ENCODE measurements at places on chromosomes 3 and 15.

DNA sequence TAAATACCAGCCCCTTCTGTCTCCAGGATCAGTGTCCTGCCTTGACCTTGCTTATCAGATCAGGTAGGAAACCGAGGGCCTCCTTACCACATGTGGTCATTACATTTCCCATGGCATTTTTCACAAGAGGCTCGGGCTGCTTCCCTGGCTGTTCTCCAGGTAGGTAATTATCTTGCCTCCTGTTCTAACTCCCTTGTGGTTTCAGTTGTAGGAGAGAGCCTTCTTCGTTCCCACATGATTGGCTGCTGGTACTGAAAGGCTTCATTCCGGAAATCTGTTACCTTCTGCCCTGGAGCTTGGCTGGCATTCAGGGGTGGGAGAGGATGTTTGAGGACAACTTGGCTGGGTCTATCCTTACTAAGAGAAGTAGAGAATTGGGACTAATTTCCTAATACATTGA lies 46.8 kb upstream of the RORA start:
- no peak for DNase-seq

DNA sequence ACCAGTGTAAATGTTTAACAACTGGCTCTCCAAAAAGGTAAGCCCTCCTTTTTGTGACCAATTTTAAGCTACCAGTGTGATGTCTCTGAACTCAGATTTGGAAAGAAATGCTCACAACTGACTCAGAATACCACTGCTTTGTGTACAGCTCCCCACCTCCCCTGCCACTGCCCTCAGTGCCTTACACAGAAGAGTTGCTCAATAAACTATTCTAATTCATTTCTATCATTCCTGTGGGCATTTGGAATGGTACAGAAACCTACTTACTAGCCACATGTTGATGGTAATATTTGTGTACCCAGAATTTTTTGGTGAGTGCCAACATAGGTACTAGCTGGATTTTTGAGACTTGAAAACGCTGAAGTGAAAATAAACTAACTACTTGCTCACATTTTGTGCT lies 16.0 kb downstream of the LRRN1 start:
- DNase-seq: no peak

- no peak for DNase-seq
Measured at GRCh38 chr3:112956351-112956750, 18.6 kb downstream of the CD200R1 start.

- DNase-seq: no peak
Measured at GRCh38 chr15:65244638-65245037, 33.4 kb upstream of the CILP start.

- DNase-seq: no peak
Measured at GRCh38 chr3:16063603-16064002, 110.9 kb upstream of the GALNT15 start.

DNA sequence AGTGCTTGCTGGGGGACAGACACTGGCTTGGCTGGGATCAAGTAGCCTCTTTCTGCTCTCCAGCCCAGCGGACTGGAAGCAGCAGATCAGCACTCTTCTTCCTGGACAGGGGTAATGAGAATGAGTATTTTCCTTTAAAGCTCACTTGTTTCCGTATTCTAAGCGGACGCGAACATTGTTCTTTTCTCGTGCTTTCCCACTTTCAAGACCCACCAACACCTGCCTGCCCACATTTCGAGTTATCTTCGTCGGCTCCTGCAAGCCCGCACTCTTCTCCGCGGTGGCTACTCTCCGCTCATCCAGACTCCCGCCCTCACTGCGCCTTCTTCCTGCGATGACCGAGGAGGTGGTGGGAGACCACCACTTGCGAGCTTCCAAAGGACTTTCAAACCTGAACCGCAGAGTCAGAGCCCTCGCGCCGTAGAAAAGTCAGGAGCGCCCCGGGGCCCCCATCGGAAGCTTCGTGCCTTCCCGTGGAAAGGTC lies 1.6 kb upstream of the PPM1L start:
- peak; percentile 27 for DNase-seq

GRCh38 chr3:153180860-153181372 lies 18.9 kb downstream of the RAP2B start:
- DNase-seq: no peak

- no peak for DNase-seq
Measured at GRCh38 chr3:146537603-146538002, 6.8 kb downstream of the PLSCR1 start.

DNA sequence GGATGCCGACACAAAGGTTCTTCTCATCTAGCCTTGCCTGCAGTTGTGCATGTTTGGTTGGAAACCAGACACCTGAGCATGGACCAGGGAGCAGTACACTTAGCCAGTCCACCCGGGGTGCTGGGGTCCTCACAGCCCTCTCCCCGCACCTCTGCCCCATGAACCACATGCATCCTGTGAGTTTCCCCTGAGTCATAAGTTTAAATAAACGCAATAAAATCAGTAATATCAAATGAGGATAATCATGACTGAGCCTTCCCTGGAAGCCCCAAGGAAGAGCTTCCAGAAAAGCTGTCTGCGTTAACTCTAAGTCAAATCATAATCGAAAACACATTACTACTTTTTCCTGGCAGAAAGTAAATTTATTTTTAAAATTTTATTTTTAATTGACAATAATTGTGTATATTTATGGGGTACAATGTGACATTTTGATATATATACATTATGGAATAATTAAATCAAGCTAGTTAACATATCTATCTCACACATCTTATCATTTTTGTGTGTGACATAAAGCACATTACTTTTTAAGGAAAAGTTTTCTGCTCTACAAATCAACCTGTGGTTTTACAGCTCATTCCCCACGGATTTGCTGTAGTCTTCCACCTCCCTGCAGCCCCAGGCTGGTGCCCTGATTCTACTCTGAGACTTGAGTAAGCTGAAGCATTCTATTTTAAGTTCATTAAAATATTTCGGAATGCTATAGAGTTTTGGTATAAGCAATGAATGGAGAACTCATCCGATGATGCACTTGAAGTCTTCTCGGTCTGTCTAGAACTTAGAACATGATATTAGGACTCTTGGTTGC lies 166.0 kb upstream of the EIF1B start:
- DNase-seq: no peak

GRCh38 chr15:41031232-41032078 lies 78.2 kb downstream of the CHAC1 start:
- DNase-seq: no peak

GRCh38 chr3:126509597-126510307 lies 7.8 kb downstream of the UROC1 start:
- no peak for DNase-seq

- no peak for DNase-seq
Measured at GRCh38 chr3:152858170-152858800, 23.4 kb downstream of the P2RY1 start.

GRCh38 chr3:100269410-100270214 lies 8.8 kb downstream of the TBC1D23 start:
- DNase-seq: peak; percentile 85

DNA sequence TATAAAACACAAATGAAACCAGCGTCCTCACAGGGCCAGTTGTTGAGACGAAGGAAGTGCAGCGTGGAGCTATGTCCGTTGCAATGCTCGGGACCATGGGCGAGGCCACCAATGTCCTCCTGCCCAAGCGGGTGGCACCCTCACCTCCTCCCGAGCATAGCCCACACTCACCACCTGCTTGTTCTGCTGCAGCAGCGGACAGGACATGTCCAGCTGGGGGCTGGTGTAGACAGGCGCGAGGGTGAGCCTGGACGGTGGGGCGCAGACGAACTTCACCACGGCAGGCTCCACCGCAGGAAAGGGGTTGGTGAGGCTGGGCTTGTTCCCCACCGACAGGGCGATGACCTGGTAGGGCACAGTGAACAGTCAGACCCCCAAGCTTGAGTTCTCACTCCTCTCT lies 62.1 kb downstream of the NUP210 start:
- DNase-seq: no peak

DNA sequence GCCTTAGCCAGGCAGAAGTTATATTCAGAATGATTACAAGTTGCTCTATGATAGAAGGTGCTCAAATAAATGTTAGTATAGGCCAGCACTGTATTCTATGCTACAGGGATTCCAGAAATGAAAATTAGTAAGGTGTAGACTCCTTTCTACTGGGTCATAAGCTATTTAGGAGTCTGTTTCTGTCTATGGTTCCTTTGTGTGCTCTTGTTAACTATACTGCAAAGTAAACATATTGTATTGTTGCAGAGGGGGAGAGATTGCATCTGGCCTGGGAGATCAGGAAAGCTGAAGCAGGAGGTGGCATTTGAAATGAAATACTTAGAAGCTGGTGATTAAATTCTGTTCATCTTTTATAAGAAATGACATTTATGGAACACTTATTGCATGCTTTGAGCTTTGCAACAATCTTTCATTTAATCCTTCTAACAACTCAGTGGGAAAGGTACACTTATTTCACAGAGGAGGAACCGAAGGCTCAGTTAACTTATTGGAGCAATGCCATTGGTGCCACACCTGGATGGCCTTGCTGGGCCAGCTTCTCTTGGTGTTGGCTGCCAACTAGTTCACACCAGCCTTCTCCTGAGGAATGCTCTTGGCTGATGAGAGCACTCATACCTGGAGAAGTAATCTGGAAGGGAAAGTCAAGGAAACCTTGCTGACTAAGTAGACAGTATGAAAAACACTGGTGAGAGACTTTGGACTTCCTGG lies 39.1 kb downstream of the ABHD5 start:
- no peak for DNase-seq

GRCh38 chr3:38587548-38588131 lies 61.8 kb downstream of the SCN5A start:
- no peak for DNase-seq

DNA sequence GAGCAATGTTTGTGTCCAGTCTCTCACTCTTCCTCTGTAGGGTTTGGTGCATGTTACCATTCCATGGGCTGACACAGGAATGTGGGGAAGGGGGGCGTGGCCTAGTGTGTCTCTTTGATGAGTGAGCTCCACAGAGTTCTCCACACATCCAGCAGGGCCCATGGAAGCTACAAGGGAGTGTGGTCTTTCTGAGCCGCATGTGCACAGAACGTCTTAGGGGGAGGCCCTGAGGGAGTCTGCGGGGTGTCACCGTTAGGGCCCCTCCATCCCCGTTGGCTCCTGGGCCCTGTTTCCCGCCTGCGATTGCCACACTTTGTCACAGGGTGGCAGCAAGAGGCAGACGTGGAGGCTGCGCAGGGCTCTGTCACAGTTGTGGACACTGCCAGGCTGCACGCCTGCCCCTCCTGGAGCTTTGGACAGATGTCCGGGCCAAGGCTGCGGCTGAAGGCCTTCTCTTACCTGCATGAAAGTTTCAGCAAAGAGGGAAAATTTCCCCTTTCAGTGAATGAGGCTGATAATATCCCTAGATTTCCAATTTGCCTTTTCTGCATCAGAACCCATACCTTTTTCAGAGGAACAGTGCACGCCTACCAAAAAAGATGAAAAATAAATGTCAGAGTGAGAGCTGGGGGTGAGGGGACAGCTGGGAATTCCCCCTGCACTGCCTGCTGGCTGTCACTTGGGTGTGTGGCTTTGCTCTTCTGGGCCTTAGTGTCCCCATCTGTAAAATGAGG lies 24.3 kb downstream of the CACNA2D3 start:
- no peak for DNase-seq

DNA sequence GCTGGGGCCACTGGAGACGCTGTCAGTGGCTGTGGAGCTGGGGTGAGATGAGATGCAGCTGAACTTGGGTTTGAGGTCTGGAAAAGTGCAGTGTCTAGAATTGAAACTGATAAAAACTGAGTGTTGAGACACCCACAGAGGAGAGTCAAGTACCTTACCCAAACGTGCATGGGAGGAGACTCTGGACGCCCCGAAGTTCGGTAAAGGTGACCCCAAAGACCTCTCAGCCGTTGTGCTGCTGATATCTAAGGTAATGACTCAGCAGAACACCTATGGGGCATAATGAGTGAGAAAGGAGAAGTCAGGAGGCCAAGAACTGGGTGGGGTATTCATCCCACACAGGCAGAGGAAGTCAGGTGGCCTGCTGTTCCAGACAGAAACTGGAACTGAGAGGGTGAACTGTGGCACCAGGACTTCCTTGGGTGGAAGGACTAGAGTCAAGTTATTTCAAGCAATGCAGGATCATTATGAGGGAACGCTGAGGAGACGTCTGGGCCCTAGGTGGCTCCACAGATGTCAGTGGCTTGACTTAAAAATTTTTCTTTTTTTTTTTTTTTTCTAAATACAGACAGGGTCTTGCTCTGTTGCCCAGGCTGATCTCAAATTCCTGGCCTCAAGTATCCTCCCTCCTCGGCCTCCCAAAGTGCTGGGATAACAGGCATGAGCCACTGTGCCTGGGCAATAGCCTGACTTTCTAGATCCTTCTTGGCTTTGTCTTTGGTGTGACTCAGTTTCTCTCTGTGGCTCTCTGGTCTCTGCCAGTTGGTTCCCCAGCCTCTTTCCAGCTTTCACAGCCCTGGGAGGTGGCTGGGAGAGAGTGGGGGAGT lies 67.6 kb upstream of the GCNT3 start:
- no peak for DNase-seq

DNA sequence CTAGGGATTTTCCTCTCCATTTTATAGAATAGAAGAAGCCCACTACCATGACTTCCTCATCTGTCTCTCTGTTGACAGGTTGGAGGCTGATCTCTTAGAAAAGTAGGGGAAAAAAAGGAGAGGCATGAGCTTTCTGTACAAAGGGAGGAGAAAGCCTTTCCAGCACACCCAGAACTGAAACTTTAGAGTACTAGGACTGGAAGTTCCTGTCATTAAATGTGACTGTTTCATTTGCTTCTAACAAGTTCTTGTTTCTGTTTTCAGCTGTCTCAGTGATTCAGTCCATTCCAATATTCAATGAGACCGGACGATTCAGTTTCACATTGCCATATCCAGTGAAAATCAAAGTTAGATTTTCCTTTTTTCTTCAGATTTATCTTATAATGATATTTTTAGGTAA lies 39.0 kb downstream of the INTS14 start:
- DNase-seq: no peak

DNA sequence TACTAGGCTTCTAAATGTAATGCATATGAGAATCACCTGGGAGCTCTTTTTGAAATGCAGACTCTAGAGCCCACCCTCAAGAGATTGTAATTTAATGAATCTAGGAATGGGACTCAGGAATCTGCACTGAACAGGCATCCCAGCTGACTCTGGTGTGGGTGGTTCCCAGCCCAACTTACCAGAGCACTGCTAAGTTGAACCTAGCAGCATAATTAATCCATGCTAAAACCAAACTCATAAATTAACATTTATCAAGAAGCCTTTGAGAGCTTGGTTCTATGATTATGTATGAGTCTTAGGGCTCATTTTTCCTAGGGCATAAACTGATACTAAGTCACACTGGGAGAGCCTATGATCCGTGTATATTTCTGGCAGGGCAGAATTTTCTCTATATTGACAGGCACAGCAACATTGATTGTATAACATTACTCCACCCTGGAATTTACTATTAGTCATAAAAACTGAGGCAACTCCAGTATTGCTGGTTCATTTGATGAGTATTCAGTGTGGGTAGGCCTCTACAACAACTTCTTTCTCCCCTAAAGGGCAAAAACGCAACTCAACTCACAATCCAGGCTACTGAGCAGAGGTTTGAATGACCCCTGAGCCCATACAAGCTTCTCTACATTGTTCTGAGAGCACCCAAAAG lies 10.7 kb upstream of the CSTA start:
- DNase-seq: no peak

DNA sequence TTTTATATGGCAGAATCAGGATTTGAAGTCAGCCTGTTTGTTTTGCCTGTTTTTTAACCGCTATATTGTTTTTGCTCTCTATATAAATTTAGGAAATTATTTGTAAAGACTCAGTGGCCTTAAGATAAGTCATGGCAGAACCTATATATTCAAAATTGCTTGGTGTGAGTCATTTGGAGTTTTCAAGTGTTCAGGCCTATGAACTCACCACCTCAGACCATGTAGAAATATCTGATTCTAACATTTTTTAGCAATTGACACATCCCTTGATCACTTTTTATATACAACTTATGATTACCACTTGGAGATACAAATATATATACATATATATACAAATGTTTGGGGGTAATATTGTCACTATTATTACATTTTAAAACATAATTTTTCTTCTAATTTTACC lies 95.7 kb downstream of the VGLL3 start:
- DNase-seq: no peak

Data from SW 1271 (cell line).